Prostate gland (tissue), 2 donors: ENCODE measurements at places on chromosomes 16 and 17. TPM values are rescaled to one million over a fixed set of nuclear protein-coding genes. Genes with fewer than 3 reads are reported as not detected.
A peak's percentile ranks its signal among the peaks of the same experiment; 100 is the strongest.

GRCh38 chr16:66874079-66874775, 6.1 kb upstream of the PDP2 start:
- no peak for DNase-seq

DNA sequence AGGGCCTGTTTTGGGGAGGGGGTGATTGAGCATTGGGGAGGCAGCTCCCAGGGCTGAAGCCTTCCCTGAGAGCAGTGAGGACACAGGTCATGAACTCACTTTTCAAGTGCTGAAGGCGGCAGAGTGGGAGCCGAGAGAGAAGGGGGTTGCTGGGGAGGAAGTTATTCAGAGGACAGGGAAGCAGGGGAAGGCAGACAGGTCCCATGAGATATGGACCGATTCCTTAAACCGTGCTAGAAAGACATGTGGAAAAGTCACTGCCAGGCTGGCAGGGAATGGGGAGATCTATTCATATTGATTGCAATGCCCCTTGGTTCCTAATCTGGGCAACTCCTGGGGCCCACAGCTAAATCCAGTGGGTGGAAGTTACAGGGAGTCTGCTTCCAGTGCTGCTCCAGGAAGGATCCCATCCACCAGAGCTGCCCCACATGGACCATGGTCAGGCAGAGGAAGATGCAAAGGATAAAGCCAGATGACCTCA, 1.1 kb downstream of the CCL4 start:
- DNase-seq: no peak

- no peak for DNase-seq
Observed at GRCh38 chr17:41618341-41619035, 5.9 kb downstream of the KRT17 start.

CTRB1 gene
- not detected for total RNA-seq

DNA sequence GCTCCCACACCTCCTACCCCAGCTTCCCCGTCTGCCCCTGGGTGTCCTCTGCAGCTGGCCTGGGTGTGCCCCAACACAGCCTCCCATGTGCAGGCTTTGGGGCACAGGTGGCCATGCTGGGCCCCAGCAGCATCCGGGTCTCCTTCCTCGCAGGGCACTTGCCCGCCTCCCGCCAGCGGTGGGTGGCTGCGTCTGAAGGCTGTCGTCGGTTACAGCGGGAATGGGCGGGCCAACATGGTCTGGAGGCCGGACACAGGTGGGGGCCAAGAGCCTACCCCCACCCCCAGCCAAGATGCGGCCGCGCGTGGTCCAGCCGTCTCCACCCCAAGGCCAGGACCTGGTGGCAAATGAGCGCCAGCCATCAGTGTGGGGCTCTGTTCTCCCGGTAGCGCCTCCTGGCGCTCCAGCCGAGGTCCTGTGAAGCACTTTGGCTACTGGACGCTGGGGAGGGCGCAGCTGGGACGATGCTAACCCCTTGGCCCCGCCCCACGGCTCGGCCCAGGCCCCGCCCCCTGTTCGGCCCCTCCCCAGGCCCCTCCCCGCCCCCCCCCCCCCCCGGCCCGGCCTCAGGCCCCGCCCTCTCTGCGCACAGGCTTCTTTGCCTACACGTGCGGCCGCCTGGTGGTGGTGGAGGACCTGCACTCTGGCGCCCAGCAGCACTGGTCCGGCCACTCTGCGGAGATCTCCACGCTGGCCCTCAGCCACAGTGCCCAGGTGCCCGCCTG, 7.3 kb upstream of the RHOT2 start:
- peak; percentile 86 for DNase-seq

- peak; percentile 77 for DNase-seq
Observed at GRCh38 chr17:75927286-75927922, 13.4 kb downstream of the FBF1 start.

DNA sequence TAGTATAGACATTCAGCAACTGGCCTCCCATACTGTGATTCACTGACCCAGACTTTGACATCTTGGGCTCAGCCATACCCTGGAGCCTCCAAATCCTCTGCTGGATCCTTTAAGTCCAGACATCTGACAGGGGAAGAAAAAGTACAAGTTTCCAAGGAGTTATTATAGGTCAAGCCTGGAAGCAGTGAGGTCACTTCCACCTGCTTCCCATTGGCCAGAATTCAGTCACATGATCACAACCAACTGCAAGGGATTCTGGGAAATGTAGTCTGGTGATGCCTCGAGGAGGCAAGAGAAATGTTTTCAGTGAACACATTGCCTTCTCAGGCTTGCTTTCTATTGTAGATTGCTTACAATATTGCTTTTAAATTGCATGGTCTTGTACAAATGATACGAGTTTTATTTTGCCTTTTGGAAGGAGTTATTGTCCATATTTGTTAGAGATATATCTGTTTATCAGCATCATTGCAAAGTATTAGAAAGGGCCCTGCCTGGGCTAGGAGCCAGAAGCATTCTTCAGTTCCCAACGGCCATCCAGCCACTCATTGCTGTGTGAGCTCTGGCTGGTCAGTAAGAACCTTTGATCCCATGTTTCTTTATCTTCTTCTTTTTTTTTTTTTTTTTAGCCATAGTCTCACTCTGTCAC, 696.9 kb downstream of the WWOX start:
- no peak for DNase-seq

AOC2 gene
- 4.9 TPM for total RNA-seq

GNGT2 gene
- 3.1 TPM for total RNA-seq

GRCh38 chr17:7098802-7099459, 15.7 kb downstream of the ASGR2 start:
- DNase-seq: no peak

NXPH3 gene
- 15.5 TPM for total RNA-seq

- no peak for DNase-seq
Observed at GRCh38 chr17:14334919-14335318, 34.0 kb downstream of the HS3ST3B1 start.

GRCh38 chr16:8554881-8555280, 35.4 kb downstream of the TMEM114 start:
- DNase-seq: no peak

CACNA1H gene
- total RNA-seq: 111 TPM

DNA sequence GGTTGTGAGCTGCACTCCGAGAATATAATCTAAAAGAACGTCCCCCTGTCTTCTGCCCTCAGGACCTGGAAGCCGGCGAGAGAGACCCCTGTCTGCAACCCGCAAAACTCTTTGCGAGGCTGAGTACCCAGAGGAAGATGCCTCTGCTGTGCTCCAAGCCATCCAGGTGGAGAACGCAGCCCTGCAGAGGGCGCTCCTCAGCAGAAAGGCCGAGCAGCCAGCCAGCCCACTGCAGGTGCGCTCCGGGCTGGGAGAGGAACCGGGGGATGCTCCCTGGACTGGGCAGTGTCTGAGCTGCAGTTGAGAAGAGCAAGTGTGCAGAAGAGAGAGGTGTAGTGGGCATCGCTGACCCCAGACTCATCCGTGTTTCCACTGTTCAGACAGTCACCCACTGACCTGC, 148.3 kb downstream of the KATNIP start:
- no peak for DNase-seq

GRCh38 chr17:8857919-8858318, 9.6 kb downstream of the PIK3R6 start:
- DNase-seq: no peak

- DNase-seq: no peak
Observed at GRCh38 chr16:13109171-13109570, 207.8 kb downstream of the SHISA9 start.

GRCh38 chr17:3732210-3732621, 8.5 kb downstream of the HASPIN start:
- DNase-seq: no peak
